NCI-H1436 treated with DMSO at 0.1 percent for 48 hours (cell line): ENCODE measurements at places on chromosomes 3 and 15.

DNA sequence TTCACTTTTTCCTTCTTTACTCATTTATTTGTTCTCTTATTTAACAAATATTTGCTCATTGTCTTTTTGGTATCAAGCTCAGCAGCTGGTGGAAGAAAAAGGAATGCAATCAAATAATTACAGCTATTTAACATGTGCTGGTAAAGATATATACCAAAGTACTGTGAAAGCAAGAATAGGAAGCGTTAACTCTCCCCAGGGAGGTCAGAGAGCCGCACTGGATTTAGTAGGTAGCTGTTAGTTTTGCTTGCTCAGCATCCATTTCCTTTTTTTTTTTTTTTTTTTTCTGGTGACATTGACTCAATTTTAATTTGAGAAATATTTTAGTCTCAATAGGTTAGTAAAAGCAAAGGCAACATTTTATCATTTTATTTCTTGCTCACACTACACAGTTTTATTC lies 308.5 kb upstream of the MDFIC2 start:
- DNase-seq = no peak

DNA sequence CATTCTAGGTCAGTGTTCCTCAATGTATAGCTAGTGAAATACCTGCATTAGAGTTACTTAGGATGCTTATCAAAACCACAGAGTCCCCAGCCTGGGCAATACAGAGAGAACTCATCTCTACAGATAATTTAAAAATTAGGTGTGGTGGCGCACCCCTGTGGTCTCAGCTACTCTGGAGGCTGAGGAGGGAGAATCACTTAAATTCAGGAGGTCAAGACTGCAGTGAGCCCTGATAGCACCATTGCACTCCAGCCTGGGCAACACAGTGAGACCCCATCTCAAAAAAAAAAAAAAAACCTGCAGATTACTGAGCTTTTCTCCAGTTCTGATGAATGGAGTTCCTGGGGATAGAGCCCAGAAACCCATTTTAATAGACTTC lies 10.1 kb upstream of the MINDY2 start:
- no peak for DNase-seq

DNA sequence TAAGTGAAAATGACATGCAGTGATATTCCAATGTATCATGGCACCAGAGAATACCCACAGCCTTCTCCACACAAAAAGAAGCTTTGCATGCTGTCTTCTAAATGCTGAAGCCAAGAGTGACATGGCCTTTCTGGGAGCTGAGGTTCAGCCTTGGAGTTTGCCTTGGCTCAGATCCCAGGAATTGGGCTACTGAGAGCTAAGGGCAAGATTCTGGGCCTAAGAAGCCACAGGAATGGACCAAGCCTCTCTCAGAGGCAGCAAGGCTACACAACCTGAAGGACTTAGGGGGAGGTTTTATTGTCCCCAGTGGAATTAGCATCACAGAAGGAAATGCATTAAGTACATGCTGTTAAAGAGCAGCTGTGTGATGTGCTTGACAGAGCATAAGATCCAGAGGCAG lies 1078.5 kb downstream of the TUSC7 start:
- no peak for DNase-seq

GRCh38 chr15:31297575-31298456 lies 28.8 kb upstream of the KLF13 start:
- no peak for DNase-seq

- DNase-seq = no peak
Measured at GRCh38 chr3:34008191-34008590, 209.8 kb downstream of the PDCD6IP start.

GRCh38 chr3:13111173-13111872 lies 38.1 kb upstream of the IQSEC1 start:
- DNase-seq = no peak

GRCh38 chr3:10941972-10942371 lies 50.6 kb upstream of the SLC6A1 start:
- DNase-seq = no peak

DNA sequence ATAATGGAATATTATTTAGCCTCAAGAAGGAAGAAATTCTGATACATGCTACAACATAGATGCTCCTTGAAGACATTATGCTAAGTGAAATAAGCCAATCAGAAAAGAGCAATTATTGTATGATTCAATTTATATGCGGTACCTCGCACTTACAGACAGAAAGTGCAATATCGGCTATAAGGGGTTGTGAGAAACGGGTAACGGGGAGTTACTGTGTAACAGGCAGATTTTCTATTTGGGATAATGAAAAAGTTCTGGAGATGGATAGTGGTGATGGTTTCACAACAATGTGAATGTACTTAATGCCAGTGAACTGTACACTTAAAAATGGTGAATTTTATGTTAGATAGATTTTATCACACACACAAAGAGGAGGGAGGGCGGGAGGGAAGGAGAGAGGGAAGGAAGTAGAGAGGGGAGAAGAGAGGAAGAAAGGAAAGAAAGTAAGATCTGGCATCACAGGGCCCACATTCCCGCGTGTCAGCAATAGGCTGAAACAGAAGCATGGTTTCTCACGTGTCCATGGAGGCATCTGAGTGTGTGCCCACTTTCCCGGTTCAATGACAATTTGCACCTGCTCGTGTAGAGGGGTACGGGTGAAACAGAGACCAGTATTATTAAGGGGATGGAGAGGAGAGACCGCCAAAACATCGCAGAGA lies 700 bp upstream of the BLM start:
- no peak for DNase-seq

DNA sequence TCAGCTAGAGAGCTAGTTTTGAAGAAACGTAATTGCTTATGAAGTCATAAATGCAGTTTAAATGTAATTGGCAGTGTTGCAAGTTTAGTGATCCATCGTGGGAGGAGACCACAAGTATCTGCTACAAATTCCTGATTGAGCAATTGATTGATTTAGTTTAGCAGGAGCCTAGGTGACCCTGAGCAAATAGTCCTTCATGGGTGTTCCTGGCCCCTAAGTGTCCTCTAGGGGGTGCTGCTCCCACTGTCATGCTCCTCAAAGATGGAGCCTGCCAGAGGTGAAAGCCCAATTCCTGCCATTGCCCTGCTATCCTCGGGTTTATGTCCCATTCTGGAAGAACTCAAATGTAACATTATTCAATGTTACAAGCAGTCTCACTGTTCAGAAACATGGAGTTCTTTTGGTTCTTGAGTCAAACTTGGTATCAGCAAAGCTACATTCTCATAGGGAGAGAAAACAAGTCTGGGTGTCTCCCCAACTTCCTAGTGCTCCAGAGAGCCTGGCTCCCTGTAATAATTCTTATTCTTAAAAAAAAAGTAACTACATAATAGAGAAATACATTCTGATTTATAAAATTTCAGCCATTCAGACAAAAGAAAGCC lies 29.8 kb upstream of the SENP5 start:
- no peak for DNase-seq

DNA sequence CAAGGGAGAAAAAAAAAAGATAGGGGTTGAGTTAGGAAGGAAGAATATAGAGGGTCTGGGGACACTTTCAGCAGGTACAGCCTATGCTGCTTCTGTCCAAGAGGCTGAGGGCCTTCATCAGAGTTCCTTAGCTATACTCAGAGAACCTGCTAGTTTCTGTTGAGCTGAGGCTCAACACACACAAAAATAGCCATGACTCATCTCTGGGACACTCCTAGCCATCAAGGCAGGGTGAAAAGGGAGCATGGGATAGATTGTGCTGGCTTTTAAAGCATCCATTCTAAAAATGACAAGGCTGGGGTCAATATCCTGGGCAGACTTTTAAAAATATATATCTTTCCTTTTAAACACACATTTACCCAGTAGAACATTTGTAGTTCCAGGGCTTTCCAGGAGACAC lies 2.8 kb upstream of the RTP2 start:
- DNase-seq = no peak

- DNase-seq = peak; percentile 38
Measured at GRCh38 chr3:34212656-34213055, 414.2 kb downstream of the PDCD6IP start.

GRCh38 chr15:57727031-57727430 lies 20.5 kb downstream of the POLR2M start:
- DNase-seq = no peak
